Stimulated activated CD4-positive, alpha-beta T cell treated with anti-CD3 and anti-CD28 coated beads, TNF-alpha, amount 100 ng/mL, for 24 hours (primary cell): ENCODE measurements at places on chromosomes 1 and 21.

DNA sequence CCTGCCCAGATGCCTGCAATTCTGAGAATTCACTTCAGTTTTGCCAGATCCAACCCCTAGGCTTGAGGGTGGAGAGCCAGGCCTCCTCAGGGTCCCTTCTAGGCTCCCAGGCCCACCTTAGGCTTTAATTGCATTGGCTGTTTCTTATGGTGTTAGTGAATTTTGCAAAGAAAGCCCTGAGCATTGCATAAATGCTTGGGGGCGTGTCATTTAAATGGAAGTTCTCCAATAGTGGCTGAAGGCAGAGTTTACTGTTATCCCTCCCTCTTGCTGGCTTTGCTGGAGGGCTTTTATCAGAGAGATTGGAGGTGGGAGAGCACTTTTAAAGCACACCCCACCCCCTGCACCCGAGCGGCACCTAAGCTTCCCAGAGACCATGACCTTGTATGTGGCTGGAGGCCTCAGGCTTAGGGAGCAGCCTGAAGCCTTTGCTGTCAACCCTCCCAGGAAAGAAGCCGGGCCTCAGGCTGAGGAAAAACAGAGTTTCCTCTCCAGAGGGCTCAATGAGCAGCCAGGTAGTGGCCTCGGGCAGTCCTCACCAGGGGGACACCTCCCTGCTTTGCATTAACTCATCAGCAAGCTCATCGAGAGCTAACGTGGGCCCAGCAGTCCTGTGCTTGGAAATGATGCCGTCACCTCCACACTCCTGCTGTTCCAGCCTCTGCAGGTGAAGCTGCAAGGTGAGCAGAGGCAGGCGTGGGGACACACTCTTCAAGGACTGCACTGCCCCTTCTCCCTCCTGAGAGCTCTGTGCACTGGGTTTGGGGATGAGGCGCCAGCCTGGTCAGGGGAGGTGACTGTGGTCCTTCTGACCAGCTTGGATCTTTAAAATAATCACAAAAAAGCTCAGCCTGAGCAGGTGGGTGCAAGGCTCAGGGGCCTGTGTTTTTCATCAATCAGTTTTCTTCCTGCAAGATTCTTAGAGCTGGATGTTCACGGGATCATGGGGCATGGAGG, 58.0 kb downstream of the STUM start:
- DNase-seq, result no peak

DNA sequence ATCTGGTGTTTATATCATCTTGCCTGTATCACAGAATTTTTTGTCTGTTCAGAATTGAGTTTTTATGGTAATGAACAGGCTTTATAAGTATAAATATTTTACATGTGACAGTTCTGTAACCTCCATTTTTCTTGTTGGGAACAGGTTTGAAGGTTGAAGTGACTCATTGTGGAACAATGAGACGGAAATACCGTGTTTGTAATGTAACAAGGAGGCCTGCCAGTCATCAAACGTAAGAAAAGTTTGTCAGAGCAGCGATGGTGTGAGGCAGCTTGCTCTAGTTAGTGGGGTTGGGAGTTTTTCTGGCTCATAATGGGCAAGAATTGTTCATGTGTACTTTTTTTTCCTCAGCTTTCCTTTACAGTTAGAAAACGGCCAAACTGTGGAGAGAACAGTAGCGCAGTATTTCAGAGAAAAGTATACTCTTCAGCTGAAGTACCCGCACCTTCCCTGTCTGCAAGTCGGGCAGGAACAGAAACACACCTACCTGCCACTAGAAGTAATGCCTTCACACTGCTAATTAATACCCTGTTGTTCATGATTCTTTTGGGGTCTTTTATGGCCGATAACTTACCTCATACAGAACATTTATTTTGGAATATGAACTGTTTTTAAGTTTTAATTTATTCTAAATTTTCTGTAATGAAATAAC, 75.2 kb upstream of the TEKT2 start:
- no peak for DNase-seq

DNA sequence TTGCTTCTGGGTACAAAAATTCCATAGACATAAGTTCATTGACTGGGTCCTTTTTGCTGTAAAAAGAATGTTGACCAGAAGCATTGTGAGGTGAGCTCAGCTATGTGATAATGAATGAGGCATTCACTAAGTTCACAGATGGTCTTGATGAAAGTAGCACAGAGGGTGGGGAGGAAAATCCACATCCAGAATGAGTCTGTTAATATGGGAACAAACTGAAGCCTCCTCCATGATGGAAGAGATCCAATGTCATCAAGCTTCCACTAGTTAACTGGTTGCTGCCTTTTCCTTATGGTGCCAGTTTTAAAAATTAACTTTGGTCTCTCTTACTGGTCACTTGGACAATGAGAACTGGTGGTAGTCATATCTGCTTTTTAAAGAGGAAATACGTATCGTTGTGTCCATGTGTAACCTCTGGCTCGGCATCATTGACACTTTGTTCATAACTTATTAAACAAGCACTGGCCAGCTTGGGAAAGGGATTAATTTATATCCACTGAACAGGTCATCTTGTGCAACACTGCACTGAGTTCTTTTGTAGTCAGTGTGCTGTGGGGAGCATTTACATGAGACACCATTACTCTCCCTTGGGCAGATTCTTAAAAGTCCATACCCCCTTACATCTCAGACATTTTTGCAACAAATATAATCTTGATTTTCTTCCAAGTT, 88.6 kb downstream of the ADAMTS1 start:
- no peak for DNase-seq

DNA sequence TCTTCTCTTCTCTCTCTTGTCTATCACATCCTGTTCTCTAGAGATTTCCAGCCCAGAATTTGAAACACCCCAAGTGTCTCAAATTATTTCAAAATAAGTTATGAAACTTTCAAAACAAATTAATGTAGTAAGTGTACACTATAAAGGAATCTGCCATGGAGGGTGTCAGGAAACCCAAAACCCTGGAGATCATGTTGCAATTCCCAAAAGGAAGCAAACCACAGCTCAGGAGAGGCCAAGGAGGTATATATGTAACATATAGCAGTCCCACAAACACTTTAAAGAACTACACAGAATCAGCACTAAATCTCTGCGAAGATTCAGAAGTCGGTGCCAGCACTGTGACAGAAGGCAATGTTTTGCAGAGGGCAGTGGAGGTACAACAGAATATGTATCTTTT, 26.6 kb downstream of the PTPN14 start:
- no peak for DNase-seq

DNA sequence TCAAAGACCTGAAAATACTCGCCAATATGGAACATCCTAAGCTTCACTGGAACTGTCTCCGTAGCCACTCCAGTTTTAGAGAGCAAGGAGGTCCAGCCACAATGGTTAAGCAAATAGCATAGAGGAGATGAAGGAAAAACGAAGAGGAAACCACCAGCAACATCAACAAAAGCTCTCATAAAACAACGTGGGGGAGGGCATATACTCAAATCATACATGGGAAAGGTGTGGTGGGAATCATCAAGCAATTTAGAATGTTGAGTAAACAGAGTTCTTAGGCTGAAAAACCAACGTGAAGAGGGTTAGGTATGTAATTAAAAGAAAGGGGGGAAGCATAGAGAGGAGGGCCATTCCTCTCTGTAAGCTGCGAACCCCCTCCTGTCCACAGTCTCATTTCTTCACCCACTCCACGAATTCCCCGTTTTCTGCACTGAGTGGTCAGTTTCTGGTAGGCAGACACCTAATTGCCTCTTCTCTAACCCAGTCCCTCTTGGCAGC, 1.0 kb downstream of the TMEM59 start:
- DNase-seq, result no peak

GRCh38 chr1:163263818-163264655, 57.7 kb upstream of the NUF2 start:
- no peak for DNase-seq

- no peak for DNase-seq
Observed at GRCh38 chr1:86470859-86471258, 2.1 kb downstream of the CLCA1 start.

DNA sequence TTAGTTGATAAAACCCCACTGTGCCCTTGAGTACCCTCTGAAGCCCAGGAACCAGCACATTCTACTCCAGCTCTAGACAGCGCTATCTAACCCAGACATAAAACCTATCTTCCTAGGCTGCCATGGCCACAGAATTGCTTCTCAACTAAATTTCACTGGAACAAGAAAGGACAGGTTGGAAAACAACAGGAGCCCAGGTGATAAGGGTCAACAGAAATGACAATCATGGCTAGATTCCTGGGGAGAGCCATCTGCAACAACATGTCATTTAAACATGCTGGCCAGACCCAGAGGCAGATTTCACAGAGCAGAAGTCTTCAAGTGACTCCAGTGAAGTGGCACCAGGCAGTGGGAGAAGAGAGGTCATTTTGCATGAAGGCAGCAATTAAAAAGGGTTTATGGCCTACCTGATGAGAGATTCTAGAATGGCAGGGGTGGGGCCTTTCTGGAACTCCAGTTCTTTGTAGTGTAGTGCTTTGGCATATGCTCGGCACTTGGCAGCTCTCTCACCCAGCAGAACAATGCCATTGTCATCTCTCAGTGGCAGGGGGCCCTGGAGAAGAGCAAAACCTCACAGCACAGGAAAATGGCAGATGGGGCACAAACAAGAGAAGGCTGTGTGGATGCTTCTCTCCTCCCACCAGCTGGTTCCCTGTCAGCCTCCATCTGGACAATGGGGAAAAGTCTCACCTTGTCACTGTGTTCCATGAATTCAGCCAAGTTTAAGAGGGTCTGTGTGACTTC, 9.9 kb downstream of the ANGPTL7 start:
- no peak for DNase-seq

- DNase-seq, result no peak
Observed at GRCh38 chr1:217943361-217943760, 312.2 kb downstream of the SPATA17 start.

GRCh38 chr1:208178091-208178529, 66.1 kb downstream of the PLXNA2 start:
- DNase-seq, result no peak

DNA sequence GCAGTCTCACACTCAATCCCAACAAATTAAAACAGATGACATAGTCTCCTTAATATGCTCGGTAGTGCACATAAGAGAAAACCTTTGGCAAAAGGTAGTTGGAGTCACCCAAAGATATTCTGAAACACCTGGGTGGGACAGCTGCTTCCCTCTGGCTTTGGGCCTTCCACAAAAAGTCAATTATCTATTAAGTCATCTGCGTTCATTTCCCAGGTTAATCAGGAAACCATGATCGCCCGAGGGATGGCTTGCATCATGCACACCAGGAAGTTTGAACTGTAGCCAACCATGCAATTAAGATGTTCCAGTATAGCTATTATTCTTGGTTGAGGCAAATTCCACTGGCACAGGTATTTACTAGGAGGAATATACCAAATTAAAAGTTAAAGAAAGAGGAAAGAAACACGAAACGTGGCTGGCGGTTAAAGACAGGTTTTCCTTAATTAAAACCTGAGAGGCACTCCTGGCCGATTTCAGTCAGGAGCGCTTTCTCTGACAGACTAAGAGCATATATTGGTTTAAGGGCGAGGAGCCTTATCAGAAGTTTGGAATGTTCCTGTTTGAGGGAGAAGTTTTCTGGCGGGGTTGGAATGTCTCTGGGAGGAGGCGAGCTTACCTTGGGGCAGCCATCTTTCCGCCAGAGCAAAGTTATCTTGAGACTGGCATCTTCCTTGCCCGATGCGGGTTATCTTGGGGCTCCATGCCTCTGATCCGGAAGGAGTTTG, 19.9 kb downstream of the CLDN17 start:
- DNase-seq, result no peak

DNA sequence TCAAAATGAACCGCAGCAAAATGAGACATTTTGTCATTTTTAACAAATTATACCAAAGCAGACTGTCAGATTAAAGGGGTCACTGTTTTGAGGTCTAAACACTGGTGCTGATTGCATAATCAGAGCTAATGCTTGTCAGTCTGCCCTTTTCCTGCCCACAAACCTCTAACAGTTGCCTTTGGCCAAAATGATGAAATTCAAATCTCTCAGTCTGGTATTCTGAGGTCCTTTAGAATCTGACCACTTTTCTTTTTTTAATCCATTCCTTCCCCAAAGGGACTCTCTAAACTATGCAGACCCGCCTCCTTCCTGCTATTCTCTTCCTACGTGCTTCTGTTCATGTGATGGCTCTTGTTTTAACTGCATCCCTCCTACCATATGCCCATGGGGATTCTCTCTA, 145.2 kb upstream of the SPATA6 start:
- no peak for DNase-seq

GRCh38 chr1:165376041-165376810, 19.7 kb upstream of the LMX1A start:
- DNase-seq, result peak; percentile 19

DNA sequence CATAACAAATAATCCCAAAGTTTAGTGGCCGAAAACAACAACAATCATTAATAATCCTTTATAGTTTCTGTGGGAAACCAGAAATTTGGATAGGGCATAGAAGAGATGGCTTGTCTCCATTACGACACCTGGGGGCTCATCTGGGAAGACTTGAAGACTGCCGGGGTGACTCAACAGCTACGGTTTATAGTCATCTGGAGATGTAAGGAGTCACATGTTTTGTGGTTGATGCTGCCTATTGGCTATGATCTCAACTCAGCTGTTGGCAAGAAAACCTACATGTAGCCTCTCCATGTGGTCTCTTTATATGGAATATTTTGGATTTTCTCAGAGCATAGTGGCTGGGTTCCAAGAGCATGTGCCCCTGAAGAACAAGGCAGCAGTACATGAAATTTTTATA, 29.3 kb upstream of the TSPAN2 start:
- DNase-seq, result no peak

DNA sequence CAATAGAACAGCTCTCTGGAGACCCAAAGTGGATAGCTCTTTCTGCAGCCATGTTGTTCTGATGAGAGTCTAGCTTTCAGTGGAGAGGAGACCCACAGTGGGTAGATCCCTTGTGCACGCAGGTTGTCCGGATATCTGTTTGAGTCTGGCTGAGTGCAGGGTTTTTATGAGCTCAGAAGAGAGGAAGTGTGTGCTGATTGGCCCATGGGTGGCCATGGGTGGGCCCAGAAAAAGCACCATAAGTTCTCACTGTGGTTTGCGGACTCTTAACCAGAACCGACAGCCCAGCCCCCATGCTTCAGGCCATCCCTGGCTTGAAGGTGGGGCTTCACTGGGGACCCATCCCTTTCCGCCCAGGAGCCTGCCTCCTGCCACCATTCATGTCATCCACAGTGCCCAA, 17.0 kb downstream of the FAM20B start:
- no peak for DNase-seq

DNA sequence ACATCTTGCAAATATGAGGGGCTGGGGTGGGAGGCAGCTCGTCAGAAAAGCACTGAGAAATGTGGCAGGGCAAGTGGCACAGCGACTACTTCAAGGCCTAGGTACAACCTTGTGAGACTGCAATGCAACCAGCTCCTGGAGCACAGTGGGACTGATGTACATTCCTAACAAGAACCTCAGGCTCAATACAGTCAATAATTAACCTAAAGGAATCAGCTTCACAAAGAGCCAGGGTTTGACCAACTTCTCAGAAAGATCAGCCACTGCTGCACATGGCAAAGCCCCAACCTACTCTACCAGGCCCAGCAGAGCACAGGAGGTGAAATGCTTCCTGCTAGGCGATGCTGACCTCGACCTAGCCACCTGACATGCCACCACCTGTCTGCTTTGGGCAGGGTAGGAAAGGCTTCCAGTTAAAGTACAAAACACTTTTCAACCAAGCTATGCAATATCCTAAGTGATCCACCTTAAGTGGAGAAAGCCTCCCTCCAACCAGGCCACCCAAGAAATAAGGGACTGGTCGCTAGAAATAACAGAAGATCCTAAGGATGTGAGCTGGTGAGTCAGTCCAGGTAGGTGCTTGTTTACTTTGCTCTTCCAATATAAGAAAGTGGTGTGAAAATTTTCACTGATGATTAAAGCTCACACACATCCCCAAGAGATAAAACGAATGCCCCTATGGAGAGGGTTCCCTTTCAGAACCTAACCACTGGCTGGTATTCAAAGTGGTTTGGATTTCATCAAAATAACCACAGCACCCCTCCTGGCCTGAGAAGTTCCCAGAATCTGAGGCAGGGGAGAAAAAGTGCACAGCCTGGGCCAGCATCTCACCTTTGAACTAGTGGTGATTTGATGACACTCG, 2.1 kb downstream of the RIPK4 start:
- no peak for DNase-seq
